ENCODE measurements at places on chromosomes 3 and 15.

- DNase-seq = no peak
Observed at GRCh38 chr15:83971992-83972391, 263.6 kb upstream of the GOLGA6L4 start.

GRCh38 chr15:40050788-40051470 lies 11.9 kb upstream of the SRP14 start:
- no peak for DNase-seq

DNA sequence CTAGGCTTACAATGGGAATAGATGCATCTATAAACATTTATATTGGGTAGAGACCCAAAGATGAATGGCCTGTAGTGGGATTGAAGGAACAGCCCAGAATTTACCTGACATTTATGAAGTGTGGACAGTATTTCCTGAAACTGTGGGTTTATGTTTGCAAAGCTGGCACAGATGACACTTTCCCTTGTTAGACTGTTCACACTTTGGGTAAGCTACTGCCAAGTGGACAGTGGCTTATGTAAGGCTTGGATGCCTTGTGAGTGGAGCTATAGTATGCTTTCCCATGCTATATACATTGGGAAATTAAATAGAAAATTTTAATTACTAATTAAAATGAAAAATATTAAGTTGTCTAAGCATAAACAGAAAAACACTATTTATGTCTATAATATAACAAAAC lies 48.5 kb downstream of the STARD9 start:
- DNase-seq = no peak

DNA sequence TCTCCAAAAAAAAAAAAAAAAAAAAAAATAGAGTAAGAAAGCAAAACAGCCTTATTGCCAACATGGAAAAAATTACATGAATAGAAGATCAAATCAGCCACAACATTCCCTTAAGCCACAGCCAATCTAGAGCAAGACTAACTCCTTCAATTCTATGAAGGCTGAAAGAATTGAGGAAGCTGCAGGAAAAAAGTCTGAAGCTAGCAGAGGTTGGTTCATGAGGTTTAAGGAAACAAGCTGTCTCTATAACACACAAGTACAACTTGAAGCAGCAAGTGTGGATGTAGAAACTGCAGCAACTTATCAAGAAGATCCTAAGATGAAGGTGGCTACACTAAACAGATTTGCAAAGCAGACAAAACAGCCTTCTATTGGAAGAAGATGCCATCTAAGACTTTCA lies 9.3 kb downstream of the PARL start:
- no peak for DNase-seq

- no peak for DNase-seq
Observed at GRCh38 chr3:105436687-105437086, 70.0 kb downstream of the ALCAM start.

DNA sequence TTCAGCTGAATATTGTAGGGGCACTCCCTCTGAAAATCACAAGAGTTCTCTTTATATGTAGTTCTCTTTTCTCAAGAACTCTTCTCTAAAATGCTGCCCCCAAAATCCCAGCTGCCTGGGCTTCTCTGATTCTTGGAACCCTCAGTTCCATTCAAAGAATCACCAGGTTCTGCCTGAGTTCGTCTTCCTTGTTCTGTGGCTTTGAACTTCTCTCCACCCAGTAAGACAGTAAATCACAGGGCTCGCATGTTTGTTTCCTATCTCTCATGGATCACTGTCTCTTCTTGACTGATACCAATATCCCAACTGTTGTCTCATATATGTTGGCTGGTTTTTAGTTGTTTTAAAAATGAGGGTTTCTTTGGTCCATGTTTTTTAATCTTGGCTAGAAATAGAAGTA lies 359.5 kb upstream of the CBLB start:
- DNase-seq = no peak

DNA sequence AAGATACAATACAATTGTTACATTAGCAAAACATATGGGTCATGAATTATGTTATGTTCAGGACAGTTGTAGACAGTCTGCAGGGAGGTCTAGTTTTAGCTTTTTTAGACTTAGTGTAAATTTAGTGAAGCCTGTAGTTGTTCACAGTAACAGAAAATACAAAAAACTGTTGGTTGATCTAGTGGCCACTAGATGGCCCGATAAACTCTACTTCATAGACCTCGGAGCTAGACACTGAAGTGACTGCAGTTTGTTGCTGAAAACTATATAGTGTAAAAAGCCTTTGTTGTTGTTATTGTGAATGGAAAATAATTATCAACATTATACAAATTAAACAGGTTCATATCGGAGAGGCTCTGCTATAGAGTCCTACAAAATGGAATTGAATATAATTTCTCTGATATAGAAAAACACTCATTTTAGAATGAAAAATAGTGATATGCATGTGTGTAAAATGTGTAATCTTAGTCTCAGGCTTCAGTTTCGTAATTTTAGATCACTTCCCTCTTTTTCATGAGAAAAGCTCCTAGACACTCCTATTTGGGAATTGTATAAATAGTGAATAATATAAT lies 18.3 kb downstream of the MAGEL2 start:
- DNase-seq = no peak

DNA sequence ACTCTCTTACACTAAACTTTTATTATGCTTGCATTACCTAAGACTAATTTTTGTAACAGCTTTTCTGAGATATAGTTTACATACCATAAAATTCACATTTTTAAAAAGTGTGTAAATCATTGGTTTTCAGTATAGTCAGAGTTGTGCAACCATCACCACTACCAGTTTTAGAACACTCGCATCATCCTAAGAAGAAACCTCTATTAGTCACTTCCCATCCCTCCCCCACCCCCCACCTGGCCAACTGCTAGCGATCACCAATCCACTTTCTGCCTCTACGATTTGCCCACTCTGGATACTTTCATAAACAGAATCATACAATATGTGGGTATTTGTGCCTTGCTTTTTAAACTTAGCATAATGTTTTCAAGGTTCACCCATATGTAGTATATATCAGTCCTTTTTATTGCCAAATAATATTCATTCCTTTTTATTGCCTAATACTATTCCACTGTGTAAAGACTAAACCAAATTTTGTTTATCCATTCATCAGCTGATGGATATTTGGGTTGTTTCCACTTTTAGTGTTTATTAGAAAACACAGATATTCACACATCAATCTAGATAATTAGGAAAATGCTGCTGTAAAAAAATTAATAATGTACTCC lies 23.0 kb downstream of the UBP1 start:
- no peak for DNase-seq

- DNase-seq = no peak
Observed at GRCh38 chr15:31262901-31263671, 63.5 kb upstream of the KLF13 start.

- DNase-seq = no peak
Observed at GRCh38 chr15:55970286-55970685, 23.1 kb downstream of the NEDD4 start.

GRCh38 chr3:130661140-130661891 lies 85.3 kb downstream of the PIK3R4 start:
- DNase-seq = no peak

DNA sequence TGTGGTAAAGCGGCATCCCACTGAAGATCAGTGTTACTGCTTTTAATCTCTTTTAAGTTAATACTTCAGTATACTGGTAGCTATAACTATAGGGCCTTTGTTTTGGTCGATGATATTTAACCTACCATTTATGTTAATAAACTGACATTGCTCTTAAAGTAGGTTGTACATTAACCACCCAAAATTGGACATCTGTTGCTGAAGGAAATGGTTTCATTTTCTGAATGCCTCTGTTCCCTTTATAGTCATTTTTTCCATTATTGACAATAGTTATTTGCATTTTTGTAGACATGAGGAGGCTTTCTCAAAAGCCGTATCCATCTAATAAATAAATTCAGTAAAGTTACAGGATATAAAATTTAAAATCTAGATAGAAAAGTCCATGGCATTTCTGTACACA lies 252.4 kb upstream of the UBE2E1 start:
- DNase-seq = no peak

GRCh38 chr3:97510795-97511194 lies 253.8 kb upstream of the ARL6 start:
- DNase-seq = no peak

- DNase-seq = no peak
Observed at GRCh38 chr3:9169326-9169725, 80.1 kb downstream of the SRGAP3 start.

GRCh38 chr3:173750095-173750494 lies 352.6 kb downstream of the NLGN1 start:
- no peak for DNase-seq

DNA sequence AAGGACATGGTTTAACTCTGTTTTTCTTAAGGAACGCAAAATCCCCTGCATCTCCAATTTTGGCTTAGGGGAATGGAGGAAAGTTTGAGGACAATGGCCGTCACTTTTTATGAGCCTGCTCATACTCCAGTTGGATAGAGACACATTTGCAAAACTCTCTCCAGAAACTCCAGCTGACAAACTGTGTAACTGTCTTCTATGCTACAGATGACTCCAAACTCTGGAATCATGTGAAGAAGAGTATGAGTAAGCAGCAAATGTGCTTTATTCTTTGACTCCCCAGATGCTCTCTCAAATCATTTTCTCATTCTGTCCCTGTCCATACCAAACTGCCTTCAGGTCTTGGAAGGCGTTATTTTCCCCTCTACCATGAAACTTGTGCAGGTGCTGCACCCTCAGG lies 226.5 kb upstream of the GPR149 start:
- DNase-seq = no peak

- DNase-seq = no peak
Observed at GRCh38 chr15:63703641-63704240, 106.6 kb downstream of the FBXL22 start.

DNA sequence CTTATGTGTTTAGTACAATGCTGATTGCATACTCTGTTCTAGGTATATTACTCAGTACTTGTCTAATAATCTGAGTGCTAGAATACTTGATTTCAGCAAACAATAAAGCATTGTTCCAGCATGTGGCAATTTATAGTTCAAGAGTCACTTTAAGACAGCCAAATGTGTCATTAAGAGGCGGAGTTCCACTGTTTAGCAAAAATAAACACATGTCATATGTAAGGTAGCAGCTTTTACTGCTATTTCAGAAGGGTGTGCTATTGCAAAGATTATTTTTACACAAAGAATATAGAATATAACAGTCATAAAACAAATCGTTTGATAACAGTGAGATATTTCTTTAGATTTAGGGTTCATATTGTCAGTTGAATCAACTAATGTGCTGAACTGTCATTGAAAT lies 358.7 kb downstream of the TUSC7 start:
- DNase-seq = no peak

DNA sequence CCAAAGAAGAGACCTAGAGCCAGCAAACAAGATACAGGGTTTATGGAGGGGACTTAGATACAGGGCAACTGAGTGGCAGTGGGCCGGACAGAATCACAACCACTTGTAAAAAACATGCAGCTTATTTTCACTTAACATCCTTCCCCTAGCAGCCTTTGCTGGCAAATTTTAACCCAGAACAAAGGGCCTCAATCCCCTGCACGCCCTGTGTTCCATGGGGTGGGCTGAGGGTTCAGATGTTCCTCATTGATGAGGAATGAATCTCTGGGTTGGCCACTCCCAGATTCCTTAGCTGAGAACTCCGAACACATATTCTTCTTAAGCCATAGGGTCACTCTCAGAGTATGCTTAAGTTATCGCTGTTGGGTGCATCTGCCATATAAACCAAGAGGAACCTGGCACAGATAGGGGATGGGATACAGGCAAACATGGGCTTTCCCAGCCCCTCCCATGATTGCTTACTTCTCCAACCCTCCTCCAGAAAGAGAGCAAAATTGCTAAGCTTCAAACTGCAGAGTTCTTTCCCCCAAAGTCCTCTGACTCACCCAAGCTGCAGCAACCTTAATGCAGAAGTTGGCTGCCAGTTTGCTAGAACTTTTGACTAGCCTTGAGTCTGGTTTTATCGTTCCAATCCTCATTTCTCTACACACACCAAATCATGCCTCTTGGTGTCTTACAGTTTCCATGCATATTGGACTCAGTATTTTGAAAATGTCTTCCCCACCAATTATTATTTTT lies 146.9 kb downstream of the CD47 start:
- DNase-seq = no peak

DNA sequence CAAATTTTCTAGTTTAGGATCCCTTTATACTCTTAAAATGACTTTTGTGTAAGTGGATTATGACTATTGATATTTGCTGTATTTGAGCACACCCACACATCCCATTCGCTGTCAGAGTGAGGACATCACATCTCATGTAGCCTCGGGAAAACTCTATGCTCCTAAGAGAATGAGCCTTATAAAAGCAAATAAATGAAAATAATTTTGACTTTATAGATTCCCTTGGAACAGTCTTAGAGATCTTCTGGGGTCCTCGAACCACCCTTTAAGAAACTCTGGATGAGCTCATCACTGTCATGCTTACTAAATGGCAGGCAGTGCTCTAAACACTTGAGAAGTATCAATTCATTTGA lies 16.1 kb upstream of the EXOG start:
- DNase-seq = no peak

- no peak for DNase-seq
Observed at GRCh38 chr3:168070919-168071318, 24.8 kb downstream of the GOLIM4 start.

- no peak for DNase-seq
Observed at GRCh38 chr15:50181969-50182218, at the start of gene SLC27A2. Gene SLC27A2, plus strand, starts transcription at chr15:50182196. Its CDS starts 232 bp downstream, at chr15:50182428.

DNA sequence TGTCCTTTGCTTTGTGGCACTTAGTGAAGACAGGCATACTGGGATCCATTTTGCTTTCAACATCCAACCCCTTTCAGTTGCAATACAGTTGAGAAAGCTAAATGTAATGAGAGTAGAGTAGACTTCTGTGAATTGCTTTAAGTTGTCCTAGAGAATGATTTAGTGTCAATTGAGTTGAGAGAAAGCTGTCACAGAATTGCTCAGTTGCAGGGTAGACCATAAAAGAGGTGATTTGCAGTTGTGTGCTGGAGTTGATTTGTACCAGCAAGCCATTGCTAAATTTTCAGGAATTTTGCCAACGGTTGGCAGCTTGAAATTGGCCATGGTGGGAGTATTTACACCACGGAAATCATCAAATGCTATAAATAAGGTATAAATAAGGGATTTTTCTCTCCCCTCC lies 2.2 kb downstream of the ABHD5 start:
- no peak for DNase-seq

- no peak for DNase-seq
Observed at GRCh38 chr3:140748-141330, 55.7 kb upstream of the CHL1 start.

GRCh38 chr3:108053067-108053466 lies 37.8 kb downstream of the CD47 start:
- no peak for DNase-seq

DNA sequence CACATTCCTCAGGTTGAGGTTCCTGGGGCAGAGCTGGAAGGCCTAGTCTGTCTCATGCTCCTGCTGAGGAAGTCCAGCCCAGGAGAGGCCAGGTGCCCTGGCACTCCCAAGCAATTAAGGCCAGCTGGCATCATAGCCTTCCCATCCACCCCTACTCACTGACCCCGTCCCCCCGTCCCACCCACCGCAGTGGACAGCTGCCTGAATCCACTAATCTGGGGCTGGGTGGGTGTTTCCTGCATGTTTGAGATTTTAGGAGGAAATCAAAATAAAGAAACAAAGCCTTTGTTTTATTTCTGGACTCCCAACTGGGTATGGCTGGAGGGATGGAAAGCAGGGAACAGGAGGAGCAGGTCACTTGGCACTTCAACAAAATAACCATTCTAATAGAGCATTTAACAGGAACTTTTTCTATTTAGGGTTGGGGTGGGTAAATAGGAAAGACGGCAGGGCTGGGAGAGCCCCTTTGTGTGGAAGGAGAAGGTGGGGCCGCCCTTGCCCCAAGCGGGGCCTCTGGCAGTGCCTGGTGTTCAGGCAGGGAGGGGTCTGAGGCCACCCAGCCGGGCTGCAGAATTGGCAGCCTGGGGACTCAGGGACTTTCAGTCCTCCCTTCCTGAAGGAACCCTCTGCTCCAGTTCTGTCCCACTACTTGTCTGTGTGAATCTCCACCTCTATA lies 8.5 kb downstream of the MRAS start:
- no peak for DNase-seq

GRCh38 chr3:87997298-87997697 lies 61.5 kb downstream of the CGGBP1 start:
- no peak for DNase-seq

All from activated T-helper 1 cell treated with Interleukin-2 at 50 U/mL for 16 hours (primary cell).